Right renal cortex interstitium (tissue), 3 donors: ENCODE measurements at places on chromosomes 13 and 19. TPM values are rescaled to one million over a fixed set of nuclear protein-coding genes. Genes with fewer than 3 reads are reported as not detected.

The BCAM gene
- polyA plus RNA-seq = 403 TPM

The ZNF274 gene
- polyA plus RNA-seq = 17.6 TPM

The UPK1A gene
- 18.6 TPM for polyA plus RNA-seq

DNA sequence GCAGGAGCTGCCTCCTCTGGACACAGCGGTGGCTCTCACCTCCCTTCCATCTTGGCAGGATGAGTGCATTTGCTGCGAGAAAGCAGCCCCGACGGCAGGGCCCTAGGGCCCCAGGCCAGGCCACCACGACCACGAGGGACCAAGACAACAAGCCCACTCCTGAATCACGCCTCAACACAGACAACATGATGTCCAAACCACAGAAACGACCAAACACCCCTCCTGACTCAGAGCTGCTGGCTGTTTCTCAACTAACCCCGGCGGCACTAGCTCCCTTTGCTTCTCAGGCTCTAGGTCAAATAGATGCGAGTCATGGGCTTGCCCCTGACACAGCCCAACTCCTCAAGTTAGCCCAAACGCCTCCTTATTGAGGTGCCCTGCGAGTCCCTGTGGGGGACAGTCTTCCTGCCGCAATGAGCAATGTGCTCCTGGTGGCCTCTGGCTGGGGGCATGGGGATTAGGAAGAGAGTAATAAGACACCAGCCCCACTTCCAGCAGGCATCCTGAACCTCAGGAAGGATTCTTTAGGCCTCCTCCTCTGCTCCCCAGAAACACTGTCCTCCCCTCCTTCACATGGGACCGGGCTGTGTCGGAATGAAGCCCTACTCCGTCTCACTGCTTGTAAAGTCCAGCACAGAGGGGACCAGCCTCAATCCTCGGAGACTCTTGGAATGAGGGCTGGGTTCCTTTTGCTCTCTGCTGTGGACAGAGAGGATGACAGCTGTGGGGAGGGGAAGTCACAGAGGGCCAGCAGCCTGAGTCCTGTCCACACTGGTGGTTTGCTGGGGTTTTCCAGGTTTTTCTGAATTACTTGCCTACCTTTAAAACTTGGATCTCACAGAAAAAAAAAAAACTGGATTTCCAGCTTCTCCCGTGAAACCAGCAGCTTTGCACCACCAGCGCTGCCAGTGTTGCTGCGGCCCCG is 6.9 kb upstream of the ATF5 start:
- no peak for DNase-seq

GRCh38 chr13:53050151-53050550 is 21.5 kb downstream of the OLFM4 start:
- DNase-seq = no peak

The KCNN1 gene
- 6.2 TPM for polyA plus RNA-seq

DNA sequence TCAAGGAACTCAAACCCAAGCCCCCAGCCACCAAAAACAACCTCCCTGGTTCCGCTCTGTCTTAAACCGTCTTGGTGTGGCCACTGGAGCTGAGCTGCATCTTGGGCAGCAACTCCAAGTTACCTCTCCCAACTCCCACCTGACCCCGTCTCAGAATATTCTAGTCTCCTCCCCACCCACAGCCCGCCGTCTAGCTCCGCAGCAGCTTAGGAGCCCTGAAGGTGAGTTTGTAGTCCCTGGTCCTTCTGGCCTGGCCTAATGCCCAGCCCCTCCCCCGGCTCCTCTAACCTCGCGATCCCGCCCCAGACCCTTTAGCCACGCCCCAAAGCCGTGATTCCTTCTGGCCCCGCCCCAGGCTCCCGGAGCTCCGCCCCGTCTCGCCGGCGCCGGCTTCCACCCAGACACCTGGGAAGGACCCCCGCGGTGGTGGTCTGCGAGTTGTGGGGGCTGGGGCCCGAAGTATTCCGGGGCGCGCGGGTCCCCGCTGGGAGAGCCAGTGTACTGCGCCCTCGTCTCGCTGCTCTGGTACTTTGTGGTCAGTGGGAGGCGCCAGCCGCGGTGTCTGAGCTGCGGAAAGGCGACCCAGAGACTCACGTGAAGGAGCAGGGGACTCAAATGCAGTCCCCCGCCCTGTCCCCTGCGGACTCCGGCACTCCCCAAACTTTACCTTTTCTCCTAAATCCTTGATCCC is 2.5 kb upstream of the LHB start:
- no peak for DNase-seq

- no peak for DNase-seq
Measured at GRCh38 chr13:44211704-44212346, 161.8 kb upstream of the SERP2 start.

The KLHL1 gene
- polyA plus RNA-seq = 0.69 TPM

- DNase-seq = no peak
Measured at GRCh38 chr19:35433448-35433847, 14.6 kb upstream of the FFAR2 start.

DNA sequence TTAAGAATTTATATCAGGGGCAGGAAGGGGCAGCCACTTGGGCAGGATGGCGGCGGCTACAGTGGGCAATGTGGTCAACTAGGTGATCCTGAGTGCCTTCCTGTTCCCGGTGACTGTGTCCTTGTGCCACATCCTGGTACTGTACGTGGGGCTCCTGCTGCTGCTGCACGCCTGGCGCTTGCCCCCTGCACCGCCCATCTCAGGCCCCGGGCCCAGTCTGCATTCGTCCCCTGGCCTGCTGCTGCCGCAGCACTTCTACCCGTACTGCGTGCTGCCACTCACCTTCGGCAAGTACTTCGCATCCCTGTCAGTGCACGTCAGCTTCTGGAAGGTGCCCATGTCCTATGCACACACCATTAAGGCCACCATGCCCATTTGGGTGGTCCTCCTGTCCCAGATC is 40.1 kb downstream of the IFT88 start:
- DNase-seq = no peak

DNA sequence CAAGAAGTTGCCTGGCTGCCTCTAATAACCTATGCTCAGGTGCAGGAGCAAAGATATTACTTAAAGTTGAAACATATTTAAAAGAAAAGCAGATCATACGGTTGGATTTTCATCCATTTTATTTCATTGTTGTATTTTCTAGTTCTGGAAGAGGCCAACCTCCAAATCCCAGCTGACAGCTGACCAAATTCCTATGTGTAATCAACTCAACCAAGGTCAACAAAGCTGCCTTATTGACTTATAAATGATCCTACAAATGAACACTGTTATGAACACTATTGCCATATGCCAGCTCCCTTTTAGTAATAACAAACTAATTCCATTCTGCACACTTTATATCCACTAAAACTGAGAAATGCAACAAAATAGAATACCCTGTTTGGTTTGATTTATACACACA is 1537.4 kb downstream of the SLITRK1 start:
- DNase-seq = no peak

The APOC1 gene
- polyA plus RNA-seq = 7.5 TPM

DNA sequence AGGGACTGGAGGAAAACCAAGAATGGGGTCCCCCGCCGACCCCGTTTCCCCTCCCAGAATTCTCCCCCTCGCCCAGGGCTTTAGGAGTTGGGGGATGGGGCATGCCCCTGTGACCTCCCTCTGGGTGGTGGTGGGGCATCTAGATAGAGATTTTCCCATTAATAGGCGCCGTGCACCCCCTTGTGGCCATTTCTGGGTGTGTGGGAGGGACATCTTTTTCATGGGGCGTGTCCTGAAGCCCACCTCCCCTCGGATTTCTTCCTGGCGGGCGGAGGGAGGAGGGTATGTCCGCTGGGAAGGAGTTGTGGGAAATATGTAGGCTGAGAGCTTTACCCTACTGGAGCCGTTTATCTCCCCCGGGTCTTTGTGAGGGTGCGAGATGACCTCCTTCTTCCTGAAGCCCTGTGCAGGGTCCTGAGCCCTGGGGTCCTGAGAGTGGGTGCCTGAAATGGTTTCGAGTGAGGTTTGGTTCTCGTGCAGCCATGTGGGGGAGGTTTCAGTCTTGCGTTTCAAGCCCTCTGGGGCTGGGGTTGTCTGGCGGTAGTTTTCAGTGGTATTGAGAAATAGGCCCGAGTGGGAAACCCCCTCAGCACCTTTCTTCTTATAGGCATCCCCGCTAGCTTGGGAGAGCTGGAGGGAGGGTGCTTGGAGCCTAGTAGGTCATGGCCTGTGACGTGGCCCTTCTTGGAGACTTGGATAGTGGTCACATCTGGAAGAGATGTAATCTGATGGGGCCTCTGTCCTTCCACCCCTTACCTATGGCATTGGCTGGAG is 1.0 kb downstream of the PRMT1 start:
- peak; percentile 80 for DNase-seq

The P2RY11 gene
- 8.9 TPM for polyA plus RNA-seq

DNA sequence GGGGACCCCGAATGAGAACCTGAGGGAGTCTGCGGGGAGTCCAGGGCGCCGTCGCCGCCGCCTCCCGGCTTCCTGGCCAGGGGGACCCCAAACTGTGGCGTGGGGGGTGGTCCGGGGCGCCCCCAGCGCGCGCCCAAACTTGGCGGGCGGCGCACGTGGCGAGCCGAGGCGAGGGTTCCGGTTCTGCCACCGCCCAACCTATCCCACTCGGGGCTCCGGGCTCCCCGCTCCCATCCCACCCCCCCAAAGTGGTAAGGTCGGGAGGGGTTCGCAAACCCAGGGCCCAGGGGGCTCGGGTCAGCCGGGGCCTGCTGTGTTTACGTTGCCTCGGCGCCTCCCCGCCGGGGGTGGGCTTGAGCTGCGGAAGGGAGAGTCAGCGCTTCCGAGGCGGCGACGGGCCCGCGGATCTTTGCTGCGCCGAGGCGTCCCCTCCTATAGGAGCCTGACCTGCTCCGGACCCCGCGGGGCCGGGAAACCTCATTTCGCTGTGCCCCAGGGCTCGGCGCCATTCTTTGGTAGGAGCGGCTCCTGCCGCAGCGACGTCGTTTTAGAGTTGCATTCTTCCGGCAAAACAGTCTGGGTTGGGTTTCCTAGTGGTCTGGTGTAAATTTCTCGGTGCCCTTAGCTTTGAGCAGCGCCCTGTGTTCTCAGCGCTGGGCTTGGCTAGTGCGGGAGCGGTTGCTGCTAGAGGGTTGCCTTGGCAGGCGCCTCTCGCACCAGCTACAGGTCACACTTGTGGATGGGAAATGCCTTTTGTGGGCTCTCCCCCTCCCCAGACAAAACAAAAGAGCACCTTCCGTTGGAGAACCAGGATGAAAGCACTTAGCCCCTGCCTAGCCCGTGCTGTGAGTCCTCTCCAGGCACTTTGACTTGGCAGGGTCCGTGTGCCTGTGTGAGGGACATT is 1.2 kb downstream of the DAZAP1 start:
- no peak for DNase-seq

DNA sequence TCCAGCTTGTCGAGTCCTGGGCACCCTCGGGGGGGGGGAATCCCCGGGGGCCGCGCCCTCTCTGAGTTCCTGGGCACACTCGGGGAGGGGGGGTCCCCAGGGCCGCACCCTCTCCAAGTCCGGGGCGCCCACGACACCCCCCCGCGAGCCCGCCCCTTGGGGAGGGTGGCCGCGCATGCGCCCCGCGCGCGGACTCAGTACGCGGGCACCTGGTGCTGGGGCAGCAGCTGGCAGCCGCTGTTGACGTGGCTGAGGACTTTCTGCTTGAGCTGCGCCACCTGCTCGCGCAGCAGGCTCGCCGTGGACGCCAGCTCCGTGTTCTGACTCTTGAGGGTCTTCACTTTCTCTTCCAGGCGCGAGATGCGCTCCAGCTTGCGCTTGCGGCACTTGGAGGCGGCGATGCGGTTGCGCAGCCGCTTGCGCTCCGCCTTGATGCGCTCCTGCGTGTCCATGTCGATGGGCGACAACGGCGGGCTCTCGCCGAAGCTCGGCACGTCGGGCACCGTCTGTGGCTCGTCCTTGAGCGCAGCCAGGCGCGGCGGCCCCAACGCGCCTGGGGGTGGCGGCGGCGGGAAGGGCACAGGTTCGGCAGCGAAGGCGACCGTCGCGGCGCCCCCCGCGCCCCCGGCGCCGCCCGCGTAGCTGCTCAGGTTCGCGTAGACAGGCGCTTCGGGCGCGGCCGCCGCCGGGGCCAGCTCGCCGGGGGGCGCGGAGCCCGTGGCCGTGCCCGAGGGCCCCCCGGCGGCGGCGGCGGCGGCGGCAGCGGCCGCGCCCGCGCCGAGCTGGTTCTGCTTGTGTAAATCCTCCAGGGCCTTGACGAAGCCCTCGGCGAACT is 958 bp downstream of the JUND start:
- DNase-seq = no peak

The FAM83E gene
- 0.98 TPM for polyA plus RNA-seq

GRCh38 chr19:2252055-2252796 is 3.1 kb downstream of the AMH start:
- no peak for DNase-seq

- DNase-seq = peak; percentile 2
Measured at GRCh38 chr13:46288570-46289259, 77.0 kb downstream of the LRRC63 start.

The MYO16 gene
- polyA plus RNA-seq = 0.60 TPM

- DNase-seq = no peak
Measured at GRCh38 chr19:16216744-16217670, 19.3 kb downstream of the AP1M1 start.

DNA sequence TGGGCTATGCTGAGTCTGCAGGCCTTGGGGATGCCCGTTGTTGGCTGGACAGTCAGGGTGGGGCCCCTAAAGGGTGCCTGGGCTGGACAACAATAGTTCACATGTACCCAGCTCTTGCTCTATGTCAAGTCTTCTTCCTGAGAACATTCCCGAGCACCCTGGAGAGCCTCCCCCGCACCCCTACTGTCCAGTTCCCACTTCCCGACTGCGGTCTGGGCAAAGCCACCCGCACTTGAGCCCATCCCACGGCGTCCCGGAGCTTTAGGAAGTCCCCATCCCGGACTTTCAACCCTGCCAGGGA is 1.1 kb upstream of the MPND start:
- DNase-seq = no peak

- DNase-seq = no peak
Measured at GRCh38 chr13:31234729-31235128, 35.0 kb downstream of the B3GLCT start.

GRCh38 chr13:96198038-96198437 is 108.1 kb downstream of the HS6ST3 start:
- DNase-seq = no peak

- DNase-seq = peak; percentile 58
Measured at GRCh38 chr19:17511724-17512573, 500 bp downstream of the PGLS start.

- DNase-seq = no peak
Measured at GRCh38 chr19:55858401-55858800, 22.1 kb downstream of the NLRP4 start.

The TSKS gene
- 0.10 TPM for polyA plus RNA-seq

The LRRC63 gene
- 0.08 TPM for polyA plus RNA-seq

- no peak for DNase-seq
Measured at GRCh38 chr19:1270854-1271527, 1.9 kb downstream of the CIRBP start.

DNA sequence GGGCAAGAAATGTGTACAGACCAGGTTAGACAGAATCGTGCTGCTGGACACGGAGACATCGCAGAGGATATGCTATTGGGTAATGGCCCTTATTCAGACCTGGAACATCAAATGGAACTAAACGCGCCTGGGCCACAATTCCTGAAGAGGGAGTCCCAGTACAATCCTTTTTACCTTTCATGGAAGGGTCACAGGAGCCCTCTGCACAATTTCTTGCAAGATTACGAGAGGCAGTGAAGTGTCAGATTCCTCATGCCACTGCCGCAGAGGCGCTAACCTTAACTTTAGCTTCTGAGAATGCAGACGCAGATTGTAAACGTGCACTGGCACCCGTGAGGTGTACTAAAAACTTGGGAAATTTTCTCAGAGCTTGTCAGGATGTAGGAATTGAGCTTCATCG is 18.1 kb downstream of the CLEC4M start:
- DNase-seq = no peak
